NCI-H187 (cell line): ENCODE measurements at places on chromosomes 1 and 21.

GRCh38 chr21:31124010-31124409 is 85.7 kb upstream of the KRTAP19-8 start:
- no peak for DNase-seq

GRCh38 chr1:195964516-195964915 is 643.7 kb downstream of the KCNT2 start:
- DNase-seq = no peak

- DNase-seq = no peak
Measured at GRCh38 chr1:77636864-77637263, 45.6 kb downstream of the ZZZ3 start.

DNA sequence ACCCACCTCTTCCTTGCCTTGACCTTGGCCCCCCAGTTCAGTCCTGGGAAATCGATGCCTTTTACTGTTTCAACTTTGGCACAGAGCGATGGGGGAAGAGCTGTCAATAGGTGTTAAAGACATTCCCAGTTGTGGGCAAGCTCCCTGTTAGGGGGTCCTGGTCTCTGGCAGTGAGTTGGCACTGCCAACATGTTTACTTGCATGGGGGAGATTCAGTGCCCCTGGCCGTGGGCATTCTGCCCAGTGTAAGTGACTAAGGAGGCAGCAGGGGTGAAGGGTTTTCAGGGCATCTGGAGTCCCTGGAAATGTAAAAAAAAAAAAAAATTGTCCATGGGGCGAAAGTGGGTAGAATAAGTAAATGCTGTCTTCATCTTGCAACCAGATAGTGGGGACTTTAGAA is 407.0 kb downstream of the PTPRU start:
- DNase-seq = no peak

DNA sequence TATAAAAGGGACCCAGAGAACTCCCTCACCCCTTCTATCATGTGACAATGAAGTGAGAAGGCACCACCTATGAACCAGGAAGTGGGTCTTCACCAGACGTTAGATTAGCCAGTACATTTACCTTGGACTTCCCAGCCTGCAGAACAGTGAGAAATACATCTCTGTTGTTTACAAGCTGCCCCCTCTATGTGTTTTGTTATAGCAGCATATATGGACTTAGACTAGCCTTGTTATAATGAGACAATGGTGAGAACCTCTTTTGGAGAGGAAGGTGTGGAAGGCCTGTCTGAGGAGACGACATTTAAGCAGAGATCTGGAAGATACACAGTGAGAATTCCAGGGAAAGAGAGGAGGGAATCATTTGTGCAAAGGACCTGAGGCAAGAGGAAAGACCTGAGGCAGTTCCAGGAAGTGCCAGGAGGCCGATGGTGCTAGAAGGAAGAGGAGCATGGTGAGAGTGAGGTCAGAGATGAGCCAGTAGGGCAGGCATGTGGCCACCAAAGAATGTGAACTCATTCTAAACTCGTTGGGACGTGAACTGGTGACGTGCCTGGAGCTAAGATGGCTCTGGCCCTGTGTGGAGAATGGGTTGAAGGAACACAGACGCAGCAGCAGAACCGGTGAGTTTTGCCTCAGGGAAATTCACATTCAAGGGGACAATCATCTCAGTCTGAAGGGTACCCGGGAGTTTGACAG is 98.9 kb upstream of the IRF2BP2 start:
- no peak for DNase-seq

GRCh38 chr1:45332346-45332720 is 5.6 kb downstream of the HPDL start:
- no peak for DNase-seq

- no peak for DNase-seq
Measured at GRCh38 chr1:107807405-107807804, 157.6 kb downstream of the VAV3 start.

DNA sequence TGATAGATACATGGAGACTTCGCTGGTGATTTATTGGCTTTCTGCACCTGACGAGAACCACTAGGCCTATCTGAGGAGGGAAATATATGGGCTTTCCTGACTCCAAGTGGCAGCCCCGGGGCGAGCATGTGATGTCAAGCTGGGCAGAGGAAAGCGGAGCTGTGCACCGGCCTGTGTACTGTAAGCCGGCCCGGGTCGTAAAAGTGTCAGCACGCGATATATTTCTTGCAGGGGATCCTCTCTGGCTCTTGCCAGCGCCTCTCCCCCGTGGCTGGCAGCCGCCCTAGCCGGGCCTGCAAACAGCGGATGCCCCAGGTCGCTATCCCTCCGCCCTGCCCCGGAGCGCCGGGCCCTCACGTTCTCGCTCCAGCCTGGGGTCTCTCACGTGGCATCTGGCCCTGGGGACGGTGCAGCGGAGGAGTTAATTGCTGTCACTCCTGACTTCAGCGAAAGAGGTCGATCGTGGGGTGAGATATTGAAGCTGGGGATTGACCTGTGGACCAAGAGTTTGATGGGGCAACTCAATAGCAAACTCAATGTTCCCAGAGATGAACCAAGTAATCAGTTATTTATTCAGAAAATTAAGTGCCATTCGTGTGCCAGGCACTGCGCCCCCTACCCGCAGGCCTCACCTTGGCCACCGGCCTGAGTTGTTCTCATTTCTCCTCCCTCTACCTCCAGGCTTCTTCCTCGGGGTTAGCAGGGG is 41.0 kb upstream of the HAO2 start:
- DNase-seq = peak; percentile 92

GRCh38 chr1:44553771-44554170 is 120.5 kb downstream of the TMEM53 start:
- no peak for DNase-seq

DNA sequence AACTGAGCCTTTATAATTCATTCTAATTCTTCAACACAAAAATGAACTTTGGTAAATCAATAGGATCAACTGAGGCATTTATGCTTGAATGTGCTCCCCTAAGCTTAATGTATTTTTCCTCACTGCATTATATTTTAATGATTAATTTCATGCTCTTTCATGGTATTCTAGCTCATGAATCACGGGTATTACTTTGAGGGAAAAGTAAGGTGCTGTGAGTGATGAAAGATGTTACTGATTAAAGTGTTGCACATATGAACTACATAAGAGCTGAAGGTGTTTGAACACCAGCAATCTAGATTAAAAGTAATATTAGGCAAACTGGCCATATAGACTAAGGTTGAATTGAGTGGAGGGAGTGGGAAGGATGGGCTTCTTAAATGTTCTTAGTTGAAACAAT is 1.9 kb downstream of the DPYD start:
- DNase-seq = no peak

- no peak for DNase-seq
Measured at GRCh38 chr1:54387419-54387818, 18.8 kb downstream of the SSBP3 start.

DNA sequence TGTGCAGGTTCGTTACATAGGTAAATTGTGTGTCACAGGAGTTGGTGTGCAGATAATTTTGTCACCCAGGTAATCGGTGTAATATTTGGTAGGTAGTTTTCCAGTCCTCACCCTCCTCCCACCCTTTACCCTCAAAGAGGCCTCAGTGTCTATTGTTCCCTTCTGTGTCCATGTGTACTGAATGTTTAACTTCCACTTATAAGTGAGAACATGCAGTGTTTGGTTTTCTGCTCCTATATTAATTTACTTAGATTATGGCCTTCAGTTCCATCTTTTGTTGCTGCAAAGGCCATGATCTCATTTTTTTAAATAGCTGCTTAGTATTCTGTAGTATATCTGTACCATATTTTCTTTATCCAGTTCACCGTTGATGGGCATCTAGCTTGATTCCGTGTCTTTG is 87.3 kb downstream of the RPS6KC1 start:
- DNase-seq = no peak

DNA sequence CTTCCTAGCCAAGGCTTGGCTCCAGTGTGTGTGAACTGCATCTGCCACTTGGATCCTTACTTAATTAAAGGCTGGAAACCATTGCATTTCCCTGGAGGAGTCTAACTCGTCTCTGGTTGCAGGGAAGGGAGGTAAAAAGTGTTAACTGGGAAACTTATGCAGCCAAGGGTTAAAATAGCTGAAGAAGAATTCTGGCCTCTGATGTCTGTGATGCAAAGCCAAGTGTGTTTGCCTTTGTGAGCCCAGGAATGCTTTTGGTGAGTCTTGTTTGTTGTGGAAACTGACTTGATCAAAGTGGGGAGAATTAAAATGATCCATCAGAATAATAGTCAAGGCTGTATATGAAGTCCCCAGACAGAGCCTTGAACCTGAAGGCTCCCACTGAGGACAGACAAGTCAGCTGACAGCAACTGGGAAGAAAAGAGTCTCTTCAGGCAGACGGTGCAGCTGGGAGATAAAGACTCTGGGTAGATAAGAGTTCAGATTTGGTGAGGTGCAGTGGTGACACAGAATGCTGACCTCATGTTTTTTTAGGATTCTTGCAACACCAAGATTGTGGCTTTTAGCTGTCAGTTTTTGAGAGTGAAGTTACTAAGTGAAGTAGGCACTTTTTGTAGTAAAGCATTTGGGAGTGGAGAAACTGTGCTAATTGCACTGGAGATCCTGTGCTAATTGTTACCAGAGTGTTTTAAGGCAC is 59.5 kb upstream of the WLS start:
- no peak for DNase-seq

- no peak for DNase-seq
Measured at GRCh38 chr21:36194024-36194423, 37.4 kb downstream of the DOP1B start.

DNA sequence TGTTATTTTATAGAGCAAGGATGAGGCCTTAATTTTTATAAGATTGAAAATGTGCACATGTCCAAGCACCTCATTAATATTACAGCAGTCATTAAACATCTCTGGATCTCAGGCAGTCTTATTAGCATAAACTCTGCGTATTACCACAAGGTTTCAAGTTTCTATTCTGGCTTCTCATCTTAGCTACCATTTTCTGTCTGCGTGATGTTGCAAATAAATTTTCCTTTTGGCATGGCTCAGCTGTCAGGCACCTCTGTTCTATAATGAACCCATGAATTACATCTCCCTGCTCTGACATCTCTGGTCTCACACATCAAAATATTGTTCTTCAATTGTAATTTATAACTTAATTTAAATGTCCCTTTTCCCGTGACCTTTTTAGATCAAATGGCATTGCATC is 156.5 kb downstream of the SLC45A1 start:
- no peak for DNase-seq

DNA sequence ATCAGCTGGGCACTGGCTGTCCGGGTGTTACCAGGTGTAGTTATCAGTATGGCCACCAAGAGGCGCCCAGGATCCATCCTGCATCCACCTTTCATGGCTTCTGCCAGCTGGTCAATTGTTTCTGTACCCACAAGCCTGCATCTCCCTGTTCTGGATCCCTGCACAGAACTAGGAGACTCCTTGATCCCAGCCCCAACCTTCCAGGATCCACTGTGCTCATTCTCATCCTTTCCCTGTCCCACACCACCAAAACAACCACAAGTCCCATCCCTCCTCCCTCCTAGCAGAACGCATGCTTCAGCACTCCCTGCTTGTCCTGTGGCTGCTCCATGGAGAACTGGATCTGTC is 27.2 kb upstream of the FOXE3 start:
- no peak for DNase-seq

GRCh38 chr1:224123136-224123535 is 9.2 kb downstream of the FBXO28 start:
- DNase-seq = no peak

GRCh38 chr1:15848143-15848928 is 829 bp downstream of the SPEN start:
- DNase-seq = no peak

- peak; percentile 44 for DNase-seq
Measured at GRCh38 chr1:116460261-116460660, 87.2 kb downstream of the ATP1A1 start.

DNA sequence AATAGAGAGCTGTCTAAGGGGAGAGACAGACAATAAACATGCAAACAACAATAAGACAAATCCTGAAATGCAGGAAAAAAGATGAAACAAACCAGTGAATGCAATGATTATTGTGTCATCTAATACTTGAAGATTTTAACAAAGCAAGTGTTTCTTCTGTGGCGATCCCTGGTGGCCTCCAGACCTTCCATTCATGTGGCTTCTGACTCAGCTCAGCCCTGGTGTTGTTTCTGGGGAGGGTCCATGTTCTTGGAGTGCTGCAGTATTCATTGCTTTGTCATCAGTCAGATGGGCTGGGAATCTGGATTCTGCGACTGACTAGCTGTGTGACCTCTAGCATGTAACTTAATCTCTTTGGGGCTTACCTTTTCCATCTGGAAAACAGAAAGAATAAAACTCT is 1.5 kb upstream of the C2CD4D start:
- DNase-seq = no peak

DNA sequence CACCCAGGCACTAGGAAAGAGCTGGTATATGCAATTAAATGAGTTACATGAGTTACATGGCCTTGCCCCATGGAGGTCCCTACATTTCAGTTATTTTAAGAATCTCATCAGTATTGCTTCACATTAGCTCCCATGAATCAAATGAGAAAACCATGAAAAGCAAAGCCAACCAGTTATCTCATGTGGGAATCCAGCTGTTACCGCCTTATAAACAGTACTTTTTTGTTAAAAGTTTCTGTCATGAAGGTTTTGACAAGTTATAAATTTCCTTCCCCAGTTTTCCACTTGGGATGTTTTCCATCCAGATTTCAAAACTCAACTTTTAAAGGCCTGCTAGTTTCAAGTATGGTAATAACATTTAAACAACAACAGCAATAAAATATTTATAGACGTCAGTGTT is 544.8 kb downstream of the NUF2 start:
- no peak for DNase-seq

GRCh38 chr1:22449636-22450035 is 2.0 kb upstream of the ZBTB40 start:
- DNase-seq = no peak

GRCh38 chr1:66520655-66521054 is 13.3 kb upstream of the SGIP1 start:
- DNase-seq = no peak

DNA sequence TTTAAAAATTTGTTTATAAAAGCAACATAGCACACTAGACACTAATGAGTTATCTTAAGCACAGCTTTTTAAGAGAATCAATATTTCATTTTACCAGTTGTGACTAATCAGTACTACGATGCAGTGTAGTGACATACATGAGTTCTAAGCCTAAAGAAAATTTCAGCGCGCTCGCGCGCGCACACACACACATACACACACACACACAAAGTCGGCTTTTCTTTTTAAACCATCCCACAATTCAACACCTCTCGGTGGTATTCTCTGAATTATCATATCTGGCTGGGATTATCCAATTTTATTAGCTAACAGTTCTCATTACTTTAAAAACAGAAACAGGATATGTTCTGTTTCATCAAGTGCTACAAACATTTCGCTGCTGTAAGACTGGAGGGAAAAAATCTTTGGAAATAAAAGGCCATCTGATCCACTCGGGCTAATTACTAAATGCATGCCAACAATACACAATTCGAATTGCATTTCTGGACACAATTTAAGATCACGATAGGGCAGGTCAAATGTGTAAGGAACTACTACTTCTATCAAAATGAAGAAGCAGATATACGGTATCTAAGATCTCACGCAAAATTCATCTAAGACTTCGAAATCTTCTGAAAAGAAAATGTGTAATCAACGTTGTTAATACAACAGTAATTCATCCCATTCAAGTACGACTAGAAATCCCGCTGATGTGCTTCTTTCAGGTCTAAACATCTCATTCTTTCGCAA is 1.2 kb downstream of the TUT4 start:
- no peak for DNase-seq
